Stimulated activated CD4-positive, alpha-beta T cell treated with anti-CD3 and anti-CD28 coated beads, TNF-alpha, amount 100 ng/mL, for 48 hours (primary cell): ENCODE measurements at places on chromosomes 5 and 9.

DNA sequence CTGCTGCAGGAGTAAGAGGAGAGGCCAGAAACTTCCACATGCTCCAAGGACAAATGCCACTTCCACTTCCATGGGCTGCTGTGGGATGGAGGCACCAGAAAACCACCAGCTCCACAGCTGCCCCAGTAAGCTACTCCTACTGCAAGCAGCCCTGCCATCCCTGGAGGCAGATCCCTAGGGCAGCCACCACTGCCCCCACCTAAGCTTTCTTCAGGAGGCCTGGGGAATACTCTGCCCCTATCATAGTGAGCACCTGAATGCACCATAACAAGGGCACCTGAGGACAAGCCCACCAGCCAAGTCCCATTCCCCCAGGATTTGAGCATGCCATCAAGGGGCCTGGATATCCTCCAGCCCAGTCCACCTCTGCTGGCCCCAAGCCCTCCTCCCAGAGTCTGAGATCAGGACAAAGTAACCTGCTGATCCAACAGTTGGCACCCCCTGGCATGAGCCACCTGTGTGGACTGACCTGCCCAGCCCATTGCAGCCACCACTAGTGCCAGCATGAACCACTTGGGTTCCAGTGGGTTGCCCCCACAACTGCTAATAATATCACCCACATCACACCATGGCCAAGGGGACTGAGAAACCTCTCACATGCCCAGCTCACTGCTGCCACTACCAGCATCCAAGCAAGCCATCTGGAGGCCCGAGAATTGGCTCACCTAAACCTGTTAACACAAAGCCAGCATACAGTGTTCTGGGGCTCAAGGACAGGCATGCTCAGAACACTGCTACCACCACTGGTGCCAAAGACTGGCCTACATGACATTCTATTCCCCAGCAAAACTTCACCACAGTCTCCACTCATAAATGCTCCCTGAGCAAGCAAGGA is 480.1 kb downstream of the CDH12 start:
- no peak for DNase-seq

DNA sequence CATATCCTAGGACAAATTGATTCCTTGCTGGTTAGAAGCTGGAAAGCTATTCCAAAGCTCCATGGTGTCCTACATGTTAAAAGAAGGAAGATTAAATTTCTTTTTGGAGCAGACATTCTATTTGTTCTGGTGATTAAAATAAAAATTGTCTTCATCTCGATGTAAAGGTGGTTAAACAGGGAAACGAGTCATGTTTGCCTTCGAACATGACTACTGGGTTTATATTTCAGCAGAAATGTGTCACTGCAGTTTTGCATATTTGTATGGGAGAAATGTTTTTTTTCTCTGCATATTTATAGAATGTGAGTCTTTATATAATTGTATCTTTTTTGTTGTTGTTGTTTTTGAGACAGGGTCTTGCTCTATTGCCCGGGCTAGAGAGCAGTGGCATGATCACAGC is 36.4 kb downstream of the ADAMTS12 start:
- DNase-seq: no peak

GRCh38 chr5:69284203-69284602 is 48.4 kb downstream of the CCDC125 start:
- DNase-seq: no peak

DNA sequence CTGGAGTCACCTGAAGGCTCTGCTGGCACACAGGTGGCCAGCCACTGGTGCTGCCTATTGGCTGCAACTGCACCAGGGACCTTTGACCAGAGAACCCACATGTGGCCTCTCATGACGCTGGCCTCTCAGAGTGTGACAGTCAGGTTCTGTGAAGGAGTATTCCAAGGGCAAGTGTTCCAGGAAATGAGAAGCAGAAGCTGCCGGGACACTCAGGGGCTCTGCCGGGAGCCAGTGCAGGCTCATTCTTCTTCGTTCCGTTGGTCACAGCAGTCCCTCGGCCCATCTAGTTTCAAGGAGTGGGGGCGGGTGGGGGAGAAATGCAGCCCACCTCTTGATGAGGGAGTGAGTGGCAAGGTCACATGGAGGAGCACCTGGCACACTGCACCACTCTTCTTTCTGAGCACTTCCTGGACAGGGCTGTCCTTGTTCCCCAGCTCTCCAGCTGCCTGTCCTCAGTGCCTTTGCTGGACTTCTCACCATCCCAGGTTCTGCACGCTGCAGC is 237.5 kb downstream of the GADD45G start:
- no peak for DNase-seq

GRCh38 chr5:77637998-77638762 is at the start of gene OTP:
OTP (minus strand) TSS chr5:77638713; CDS start chr5:77638549, 164 bp downstream.
- no peak for DNase-seq

DNA sequence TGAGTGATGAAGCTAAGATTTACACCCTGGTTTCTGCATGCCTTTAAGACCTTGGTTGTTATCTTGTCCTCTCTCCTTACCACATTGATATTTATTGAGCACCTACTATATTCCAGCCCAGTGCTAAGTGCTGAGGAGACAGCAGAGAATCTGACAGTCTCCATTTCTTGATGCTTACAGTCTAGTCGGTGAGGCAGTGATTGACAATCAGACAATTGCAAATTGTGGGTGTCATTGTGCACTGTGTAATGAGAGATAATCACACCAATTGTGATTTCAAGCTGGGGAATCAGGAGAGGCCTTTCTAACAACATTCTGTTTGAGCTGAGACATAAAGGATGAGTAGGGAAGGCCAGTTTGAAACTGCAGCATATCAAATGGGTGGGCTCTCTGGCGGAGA is 41.7 kb upstream of the PPARGC1B start:
- no peak for DNase-seq

DNA sequence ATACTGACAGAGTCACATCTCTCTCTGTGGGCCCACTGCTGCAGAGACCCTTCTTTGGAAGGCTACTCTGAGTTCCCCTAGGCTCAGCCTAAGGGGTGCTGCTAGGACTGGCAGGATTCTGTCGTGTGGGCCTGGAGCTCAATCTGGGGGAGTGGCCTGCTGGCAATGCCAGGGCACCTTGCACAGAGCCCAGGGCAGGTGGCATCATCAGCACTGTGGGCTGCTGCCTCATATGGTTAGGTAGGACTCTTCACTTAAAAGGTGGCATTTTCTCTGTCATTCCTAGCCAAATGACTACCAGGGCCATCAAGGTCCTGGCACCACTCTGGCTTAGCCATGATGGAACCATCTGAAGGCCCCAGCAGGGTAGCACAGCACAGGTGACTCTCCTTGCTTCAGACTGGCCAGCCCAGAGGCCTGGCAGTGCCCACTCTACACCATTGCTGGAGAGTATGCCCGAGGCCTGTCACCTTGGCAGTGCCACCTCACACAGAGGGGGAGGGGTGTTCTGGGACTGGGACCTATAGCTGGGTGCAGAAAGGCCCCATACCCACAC is 21.9 kb downstream of the PITX1 start:
- DNase-seq: no peak

- DNase-seq: no peak
Measured at GRCh38 chr9:127451608-127451857, 223 bp downstream of the LRSAM1 start.

DNA sequence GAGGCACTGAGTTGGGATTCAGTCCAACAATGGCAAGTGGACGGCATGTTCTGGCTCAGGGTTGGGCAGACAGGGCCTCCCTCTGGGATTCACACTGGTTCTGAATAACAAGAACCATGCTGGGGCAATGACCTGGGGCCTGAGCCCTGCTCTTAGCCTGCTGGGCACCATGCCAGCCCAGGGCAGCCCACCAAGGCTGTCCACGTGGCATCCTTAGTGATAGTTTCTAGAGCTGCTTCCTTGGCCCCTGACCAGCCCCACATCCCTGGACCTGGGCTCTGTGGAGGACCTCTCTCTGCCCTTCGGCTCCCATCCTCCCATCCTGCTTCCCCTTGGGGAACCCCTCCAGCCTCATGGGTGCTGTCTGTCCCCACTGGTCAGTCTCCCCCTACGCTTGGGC is 22.3 kb upstream of the OLFM1 start:
- DNase-seq: no peak

GRCh38 chr9:119027901-119028699 is 341.1 kb downstream of the BRINP1 start:
- DNase-seq: no peak

DNA sequence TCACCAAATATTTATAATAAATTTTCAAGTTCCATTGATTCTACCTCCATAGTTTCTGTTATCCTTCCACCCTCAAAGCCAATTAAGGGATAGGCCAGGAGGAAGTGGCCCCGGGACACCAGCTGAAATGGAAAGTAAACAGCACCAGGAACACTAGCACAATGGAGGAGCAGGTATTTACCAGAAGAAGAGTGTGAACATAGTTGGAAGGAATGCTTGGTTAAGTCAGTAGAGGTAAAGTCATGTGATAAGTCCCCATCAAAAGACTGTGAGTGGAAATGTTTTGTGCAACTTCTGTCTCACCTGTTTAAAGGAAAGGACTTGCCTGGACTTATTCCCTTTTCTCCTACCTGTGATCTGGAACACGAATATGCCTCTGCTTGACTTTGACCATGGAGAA is 146.7 kb upstream of the RAI14 start:
- DNase-seq: no peak

GRCh38 chr5:142491270-142491669 is 166.4 kb upstream of the SPRY4 start:
- no peak for DNase-seq

DNA sequence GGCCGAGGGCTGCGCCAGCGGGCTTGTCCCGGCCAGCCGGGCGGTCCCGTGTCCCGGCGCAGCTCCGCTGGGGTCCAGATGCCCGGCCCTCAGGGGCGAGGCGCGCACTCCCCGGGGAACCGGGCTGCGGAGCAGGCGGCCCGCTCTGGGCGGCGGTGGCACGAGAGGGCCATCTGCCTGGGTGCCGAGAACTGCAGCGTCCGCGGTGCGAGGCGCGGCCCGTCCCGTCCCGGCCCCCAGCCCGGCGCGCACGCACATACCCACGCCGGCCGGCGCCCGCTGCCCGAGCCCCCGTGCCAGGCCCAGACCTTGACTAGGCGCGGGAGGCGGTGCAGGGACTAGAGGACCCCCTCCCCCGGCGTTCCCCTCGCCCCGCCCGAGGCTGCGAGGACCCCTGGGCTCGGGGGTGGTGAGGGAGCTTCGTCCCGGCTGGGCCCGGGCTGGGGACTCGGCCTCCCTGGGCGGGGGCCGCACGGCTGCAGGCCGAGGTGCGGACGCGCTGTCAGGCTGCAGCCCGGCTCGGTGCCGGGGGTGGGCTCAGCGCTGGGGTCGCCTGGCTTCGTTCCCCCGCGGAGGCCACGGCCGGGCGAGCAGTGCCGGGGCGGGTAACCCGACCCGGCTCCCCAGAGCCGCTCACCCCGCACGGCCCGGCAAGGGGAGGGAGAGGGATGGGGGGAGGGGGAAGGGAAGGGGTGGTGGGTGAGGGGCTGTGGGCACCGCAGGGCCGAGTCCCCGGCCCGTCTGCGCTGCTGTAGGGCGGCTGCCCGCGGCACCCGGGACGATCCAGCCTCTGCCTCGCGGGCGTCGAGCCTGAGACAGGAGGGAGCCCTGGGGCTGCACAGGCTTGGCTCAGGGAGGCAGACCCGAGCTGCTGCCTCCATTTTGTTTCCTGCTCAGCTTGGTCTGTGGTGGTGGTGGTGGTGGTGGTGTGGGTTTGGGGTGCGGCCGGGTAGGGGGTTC is 1.2 kb upstream of the NSD1 start:
- no peak for DNase-seq

GRCh38 chr9:88746029-88746742 is 211.2 kb downstream of the NXNL2 start:
- DNase-seq: no peak

- no peak for DNase-seq
Measured at GRCh38 chr5:31809050-31809870, 170.3 kb downstream of the PDZD2 start.

DNA sequence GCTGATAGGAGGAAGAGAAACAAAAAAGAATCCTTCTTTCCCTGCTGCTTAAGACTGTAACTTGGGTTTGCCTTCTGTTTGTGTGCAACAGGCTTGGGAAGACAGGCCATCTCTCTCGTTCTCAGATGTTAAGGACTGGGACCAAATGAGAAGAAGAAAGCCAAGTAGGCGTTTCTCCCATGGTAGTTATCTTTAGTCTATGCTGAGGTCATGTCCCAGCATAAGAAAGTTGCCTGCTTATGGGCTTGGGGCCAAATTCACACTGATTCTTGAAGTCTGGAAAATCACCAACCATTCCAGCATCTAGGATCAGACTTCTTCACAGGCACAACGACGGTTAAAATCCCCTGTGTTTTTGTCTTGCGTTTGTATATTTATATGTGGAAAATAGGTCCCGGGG is 44.2 kb upstream of the PALM2AKAP2 start:
- no peak for DNase-seq

DNA sequence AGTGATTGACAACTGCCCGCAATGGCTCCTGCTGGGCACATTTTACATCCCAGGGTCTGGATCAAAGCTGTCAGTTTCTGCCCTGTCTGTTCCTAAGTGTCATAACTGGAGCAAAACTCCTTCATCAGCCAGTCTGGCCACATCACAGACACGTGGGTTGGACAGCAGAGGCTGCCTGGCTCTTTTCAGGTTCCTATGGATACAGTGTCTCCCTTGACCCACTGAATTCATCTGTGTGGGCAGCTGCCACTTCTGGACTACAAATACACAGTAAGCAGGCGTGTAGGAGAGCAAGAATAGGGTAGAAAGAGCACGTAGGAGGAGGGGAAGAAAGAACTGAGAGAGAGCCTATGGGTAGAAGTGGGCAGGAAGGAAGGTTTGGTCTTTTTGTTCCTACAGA is 238.0 kb downstream of the ENC1 start:
- DNase-seq: no peak

DNA sequence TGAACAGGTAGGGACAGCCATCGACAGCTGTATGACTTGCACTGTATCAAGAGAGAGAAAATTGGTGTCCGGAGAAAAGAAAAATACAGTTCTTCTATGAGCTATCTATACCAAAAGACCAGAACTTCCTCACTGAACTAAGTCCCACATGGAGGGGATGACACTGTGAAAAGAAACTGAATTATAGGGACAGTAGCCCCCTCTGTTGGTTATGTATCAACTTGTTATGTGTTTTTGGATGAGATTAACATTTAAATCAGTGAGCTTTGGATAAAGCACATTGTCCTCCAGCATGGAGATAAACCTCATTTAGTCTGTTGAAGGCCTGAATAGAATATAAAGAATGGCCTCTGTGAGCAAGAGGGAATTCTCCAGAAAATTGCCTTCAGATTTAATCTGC is 176.6 kb upstream of the SH3GL2 start:
- no peak for DNase-seq

GRCh38 chr5:172426086-172426485 is 28.2 kb downstream of the SH3PXD2B start:
- DNase-seq: no peak

- DNase-seq: no peak
Measured at GRCh38 chr5:139611703-139612584, 36.2 kb upstream of the CXXC5 start.

DNA sequence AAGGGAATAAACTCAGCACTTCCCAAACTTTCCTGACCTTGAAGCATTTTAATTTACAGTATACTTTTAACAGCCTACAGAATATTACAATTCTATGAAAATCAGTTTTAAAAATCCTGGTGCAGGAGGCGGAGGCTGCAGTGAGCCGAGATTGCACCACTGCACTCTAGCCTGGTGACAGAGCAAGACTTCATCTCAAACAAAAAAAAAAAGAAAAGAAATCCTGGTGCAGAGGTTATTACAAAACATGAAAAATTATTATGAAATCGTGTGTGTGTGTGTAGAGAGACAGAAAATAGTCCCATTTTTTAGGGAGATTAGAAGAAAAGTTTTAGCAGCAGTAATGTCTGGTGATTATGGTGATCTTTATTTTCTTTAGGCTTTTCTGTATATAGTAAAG is 26.9 kb downstream of the GOLPH3 start:
- DNase-seq: no peak

- no peak for DNase-seq
Measured at GRCh38 chr5:172149073-172149472, 39.0 kb downstream of the STK10 start.
